Activated T-cell treated with anti-CD3 and anti-CD28 coated beads, Interleukin-2, amount 50 U/mL, for 72 hours (primary cell): ENCODE measurements at places on chromosomes 5 and 9.

- DNase-seq, result no peak
These were observed 69.2 kb upstream of the PLPP1 start for GRCh38 chr5:55603922-55604321.

DNA sequence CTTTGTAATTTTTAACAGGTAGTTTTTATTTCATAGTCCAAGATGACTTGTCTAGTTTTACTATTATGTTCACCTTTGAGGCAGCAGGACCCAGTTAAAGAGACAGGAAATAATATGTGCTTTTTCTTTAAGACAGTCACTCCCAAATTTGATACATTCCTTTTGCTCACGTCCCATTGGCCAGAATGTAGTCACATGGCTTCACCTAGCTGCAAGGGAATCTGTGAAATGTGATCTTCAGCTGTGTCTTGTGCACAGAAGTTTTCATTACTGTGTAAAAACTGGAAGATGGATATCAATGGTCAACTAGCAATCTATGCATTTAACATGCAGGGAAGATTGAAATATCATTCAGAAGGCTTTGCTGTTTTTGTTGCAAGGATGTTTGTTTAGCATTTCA lies 41.1 kb downstream of the XRCC4 start:
- no peak for DNase-seq

- DNase-seq, result no peak
These were observed 167.7 kb downstream of the CDH6 start for GRCh38 chr5:31361234-31361633.

DNA sequence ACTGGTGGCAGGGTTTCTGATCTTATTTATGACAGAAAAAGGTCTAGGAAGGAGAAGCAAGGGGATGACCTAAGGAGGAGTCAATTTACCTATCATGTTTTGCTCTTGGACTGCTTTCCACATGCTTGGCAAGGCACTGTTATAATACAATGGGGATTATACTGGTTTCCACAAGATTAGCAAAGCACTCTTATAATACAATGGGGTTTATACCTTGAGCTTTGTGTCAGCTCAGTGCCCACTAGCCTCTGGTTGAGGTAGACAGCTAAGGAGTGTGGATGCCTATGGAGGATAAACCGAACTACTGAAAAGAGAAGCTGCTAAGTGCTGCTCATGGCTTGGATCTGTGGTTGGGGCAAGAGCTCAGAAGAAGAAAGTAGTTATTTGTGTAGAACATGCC lies 68.7 kb downstream of the MRPS27 start:
- no peak for DNase-seq

DNA sequence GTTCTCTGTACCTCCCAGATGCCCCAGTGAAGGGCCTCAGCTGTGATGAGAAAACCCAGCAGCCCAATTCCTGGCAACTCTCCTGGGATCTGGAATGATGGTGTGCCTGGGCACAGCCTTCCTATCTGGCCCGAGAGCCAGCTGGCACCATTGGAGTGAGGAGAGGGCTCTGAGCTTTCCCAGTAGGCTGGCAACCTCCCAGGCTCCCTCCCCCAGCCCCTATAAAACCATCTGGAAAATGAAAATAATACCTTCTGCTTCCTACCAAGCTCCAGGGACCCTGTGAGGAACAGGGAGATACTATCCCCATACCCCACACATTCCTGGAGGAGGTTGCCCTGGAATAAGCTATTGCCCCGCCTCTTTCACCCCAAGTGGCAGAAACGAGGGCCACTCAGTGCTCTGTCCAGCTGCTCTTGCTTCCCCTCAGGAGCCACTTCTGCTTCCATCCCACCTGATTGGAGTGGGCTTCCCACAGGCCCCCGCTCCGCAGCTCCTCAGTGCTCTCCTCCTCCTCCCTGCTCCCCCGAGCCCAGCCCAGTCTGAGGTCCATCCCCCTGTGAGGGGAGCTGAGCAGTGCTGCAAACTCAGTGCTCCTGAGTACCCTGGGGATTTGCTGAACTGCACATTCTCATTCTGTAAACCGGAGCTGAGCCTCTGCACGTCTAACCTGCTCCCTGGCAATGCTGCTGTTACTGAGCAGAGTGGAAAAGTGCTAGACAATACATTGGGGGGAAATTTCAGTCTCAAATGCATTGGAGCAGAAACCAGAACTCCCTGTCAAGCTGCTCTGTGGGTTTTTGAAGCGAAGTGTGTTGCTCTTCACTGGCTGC lies 74.7 kb downstream of the THBS4 start:
- DNase-seq, result no peak

- no peak for DNase-seq
These were observed 462.4 kb downstream of the PRR16 start for GRCh38 chr5:120926471-120926870.

- no peak for DNase-seq
These were observed 35.7 kb upstream of the SLC36A2 start for GRCh38 chr5:151383011-151383410.

DNA sequence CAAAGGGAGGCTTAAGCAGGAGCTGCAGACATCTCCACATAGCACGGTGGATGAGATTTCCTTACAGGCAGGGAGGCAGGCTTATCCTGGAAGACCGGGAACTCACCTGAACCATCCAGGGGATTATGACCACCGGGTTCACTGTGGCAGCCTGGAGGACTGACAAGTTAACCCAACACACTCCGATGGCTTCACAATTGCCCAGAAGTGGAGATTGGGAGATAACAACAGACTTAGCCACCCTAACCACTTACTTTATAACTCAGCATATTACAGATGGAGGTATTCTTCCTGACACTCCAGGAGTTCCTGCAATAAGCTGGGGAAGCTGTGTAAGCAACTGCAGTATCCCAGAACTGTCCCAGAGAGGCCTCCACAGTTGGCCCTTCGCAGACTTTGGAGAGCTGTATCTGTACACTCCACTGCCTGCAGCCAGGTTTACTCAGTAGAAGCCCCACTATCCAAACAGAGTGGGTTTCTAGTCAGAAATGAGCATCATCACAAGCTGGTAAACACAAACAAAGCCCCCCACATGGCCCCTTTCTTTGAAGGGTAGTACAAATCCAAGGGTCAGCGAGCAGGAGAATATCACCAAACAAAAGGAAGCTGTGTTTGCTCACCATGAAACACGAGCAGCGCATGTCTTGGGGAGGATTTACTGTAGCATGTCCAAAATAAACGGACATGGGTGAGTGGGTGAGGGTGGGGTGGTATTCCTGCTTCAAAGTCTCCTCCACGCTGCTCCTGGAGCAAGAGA lies 462.2 kb downstream of the RASEF start:
- no peak for DNase-seq

DNA sequence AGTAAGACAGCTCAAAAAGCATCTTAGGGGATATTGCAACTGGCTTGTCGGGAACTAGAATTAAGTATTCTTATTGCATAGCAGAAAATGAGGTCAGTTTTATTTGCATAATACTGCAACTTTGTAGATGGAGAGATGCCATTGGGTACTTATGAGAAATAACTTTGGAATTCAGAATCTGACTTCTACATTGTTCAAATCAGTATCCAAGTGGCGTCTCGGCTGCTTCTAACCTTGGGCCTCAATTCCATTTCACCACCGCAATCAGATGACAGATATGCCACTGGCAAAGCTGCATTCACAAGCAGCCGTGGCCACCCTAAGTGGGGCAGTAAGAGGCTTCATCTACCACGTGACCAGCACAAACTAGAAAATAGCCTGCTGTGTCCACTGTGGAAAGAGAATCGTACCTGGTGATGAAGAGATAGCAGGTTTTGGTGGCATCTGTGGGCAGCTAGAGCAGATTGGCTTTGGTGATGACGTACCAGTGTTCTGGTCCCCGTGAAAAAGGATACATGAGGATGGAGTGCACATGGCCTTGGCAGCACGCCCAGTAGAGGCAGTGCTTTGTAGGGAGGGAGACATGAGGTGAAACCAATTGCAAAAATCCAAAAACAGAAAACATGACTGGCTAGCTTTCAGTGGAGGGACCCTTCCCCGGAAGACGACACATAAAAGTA lies 116.6 kb downstream of the KLHL3 start:
- no peak for DNase-seq

GRCh38 chr5:9428272-9428671 lies 117.6 kb downstream of the SEMA5A start:
- DNase-seq, result no peak

GRCh38 chr9:135906291-135907005 lies 898 bp downstream of the CAMSAP1 start:
- DNase-seq, result peak; percentile 56

GRCh38 chr5:45089870-45090269 lies 281.1 kb downstream of the MRPS30 start:
- no peak for DNase-seq

DNA sequence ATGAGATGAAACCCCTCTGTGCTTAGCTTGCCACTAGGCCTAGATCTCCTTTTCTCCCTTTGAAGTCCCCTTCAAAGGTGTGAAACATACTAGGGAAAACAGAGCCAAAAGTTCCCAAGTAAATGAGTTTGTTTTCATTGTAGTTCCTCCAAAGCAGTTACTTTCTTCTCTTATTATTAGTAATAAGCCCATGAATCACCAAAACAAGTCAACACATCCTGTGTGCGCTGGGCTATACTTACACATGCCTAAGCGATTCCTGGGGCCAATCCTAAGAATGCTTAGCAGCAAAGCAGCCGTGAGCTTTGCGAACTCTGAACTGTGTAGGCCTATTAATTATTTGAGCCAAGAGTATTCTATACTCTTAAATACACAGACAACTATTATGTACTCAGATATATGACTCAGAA lies 7.6 kb downstream of the ENC1 start:
- DNase-seq, result no peak

- no peak for DNase-seq
These were observed 79.7 kb downstream of the SLF1 start for GRCh38 chr5:94698197-94698596.

- no peak for DNase-seq
These were observed 88.9 kb upstream of the TBCA start for GRCh38 chr5:77864997-77865396.

DNA sequence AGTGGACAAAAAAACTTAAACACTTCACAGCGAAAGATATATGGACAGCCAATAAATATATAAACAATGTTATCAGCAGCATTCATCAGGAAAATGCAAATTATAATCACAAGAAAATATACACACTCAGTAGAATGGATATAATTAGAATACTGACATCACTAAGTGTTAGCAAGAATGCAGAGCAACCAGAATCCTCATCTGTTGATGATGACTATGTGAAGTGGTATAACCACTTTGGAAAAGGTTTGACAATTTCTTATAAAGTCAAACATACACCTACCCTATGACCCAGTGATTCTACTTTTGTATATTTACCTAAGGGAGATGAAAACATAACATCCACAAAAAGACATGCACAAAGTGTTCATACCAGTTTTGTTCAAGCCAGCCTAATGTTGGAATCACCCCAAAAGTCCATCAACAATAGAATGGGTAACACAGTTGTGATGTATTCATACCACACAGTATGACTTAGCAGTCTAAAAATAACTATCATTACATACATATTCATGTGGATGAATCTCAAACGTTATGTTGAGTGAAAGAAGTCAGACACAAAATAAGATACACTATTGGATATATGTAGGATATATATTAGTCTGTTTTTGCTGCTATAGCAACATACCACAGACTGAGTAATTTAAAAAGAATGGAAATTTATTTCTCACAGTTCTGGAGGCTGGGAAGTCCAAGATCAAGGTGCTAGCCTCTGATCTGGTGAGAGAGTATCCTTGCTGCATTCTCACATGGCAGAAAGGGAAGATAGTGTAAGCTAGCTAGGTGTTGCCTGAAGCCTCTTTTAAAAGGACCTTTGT lies 148.8 kb upstream of the ADAMTSL1 start:
- DNase-seq, result no peak

GRCh38 chr9:20551236-20551635 lies 71.1 kb downstream of the MLLT3 start:
- DNase-seq, result no peak

GRCh38 chr9:108396193-108396592 lies 459.6 kb downstream of the ACTL7B start:
- no peak for DNase-seq

DNA sequence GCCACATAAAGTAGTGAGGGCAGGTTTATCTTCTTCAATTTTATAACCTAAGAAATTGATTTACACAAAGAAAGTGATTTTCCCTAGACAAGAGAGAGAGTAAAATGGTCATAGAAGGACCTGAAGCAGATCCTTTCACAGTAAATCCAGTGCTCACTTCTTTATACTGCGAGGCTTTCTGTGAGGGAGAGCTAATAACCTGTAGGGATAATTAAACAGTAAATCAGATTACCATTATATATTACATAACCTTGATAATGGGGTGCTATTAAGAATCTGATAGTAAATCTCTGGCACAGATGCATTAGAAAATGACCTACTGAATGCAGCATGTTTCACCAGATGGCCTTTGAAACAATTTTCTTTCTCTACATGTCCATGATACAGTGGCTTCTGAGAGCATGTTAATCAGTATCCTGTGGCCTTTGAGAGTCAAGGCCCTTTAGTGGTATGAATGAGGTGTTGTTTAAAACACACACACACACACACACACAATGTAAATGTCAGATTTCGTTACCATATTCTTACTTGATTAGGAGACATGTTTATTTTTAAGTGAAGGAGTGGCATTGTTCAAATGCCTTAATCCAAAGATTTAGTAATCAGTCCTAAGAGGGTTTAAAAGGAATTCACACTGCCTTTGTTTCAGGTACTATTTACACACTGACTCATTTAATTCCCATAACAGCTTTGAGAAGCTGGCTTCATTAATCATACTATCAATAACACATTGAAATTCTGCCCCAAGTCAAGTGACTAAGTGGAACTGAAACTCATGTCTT lies 124.7 kb downstream of the ALDH1A1 start:
- DNase-seq, result no peak

DNA sequence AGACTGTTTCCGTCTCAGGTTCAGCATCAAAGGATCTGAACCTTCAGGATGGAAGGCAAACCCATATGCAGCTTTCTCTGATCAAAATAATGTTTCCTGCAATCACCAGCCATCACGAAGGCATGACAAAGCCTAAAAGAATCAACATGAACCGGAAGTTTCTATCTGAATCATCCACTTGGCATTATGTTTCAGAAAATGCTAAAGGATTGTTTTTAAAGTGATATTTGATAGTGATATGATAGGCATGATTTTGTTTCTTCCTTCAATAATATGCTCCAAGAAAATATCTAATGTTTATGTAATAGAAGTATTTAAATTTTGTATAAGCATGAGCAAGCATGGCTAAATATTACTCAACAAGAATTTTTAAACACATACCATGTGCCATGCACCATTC lies 219.6 kb downstream of the PLK2 start:
- DNase-seq, result no peak
